ENCODE measurements at places on chromosomes 2 and 18. TPM values are rescaled to one million over a fixed set of nuclear protein-coding genes. Genes with fewer than 3 reads are reported as not detected.

Gene CASP8
- 4.9 TPM for total RNA-seq

Gene KRTCAP3
- total RNA-seq: 0.54 TPM

Gene OR6B2
- not detected for total RNA-seq

DNA sequence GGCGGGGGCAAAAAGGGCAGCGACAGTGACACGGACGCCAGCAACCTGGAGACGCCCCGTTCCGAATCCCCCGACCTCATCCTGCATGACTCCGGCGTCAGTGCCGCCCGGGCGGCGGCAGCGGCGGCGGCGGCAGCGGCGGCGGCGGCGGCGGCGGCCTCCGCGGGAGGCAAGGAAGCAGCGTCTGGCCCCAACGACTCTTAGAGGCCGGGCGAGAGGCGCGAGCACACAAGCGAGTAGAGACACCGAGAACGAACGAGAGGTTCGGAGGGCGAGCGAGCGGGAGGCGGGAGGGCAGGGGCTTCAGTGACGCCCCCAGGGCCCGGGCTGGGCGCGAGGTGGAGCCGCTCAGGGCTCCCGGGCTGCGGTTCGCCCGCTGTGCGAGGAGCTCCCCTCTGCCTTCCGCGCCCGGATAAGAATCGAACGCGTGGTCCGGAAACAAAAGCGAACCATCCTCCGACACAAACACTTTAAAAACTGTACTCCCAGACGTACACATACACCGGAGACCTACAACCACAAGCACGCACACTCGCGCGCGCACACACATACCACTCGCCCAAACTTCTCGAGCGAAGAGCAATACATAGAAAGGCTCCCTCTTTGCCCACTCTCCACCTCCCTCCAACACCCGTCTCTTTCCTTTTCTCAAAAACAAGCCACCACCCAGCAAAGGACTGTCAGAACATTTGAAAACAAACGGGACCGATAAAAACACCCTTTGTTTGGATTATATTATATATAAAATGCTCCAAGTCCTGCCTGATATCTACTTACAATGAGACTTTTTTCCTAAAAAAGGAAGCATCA lies 2.8 kb downstream of the SP9 start:
- DNase-seq: no peak

- DNase-seq: no peak
Observed at GRCh38 chr18:6055711-6056110, 160.4 kb upstream of the TMEM200C start.

GRCh38 chr2:104745846-104746245 lies 108.1 kb upstream of the POU3F3 start:
- no peak for DNase-seq

DNA sequence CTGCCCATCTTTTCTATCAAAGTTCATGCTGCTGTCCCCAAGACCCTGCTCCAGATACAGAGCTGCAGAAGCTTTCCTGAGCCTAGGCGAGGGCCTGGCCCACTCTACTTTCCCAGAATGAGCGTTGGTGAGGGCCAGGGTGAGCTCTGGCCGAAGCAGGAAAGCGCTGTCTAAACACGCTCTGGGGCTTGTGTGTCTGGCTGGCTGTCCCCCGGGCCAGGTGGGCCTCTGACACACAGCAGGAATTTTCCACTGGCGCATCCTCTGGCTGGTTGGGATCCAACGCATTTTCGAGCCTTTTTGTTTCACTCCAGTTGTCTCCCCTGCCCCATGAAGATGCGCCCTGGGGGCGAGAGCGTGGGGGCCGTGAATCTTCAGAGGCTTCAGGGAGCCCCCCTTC lies 17.8 kb upstream of the KCNK3 start:
- peak; percentile 67 for DNase-seq

- DNase-seq: no peak
Observed at GRCh38 chr2:171512014-171512413, 10.3 kb upstream of the CYBRD1 start.

GRCh38 chr18:56538746-56539145 lies 99.6 kb downstream of the TXNL1 start:
- no peak for DNase-seq

DNA sequence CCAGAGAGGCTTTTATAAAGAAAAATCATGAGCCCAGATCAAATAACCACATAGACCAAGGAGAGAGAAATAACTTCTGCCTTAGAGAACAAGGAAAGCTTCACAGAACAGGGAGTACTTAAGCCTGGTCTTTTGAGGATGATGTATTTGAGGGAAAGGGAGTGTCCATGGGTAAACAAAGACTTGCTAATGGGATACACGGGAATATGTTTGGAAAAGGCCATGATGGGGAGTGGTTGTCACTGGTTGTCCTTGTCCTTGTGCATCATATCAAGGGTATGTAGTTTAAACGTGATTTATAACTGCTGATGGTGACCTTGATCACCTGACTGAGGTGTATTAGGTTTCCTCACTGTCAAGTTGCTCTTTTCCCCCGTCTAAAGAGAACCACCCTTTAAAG lies 169.9 kb downstream of the FAM210A start:
- DNase-seq: no peak

DNA sequence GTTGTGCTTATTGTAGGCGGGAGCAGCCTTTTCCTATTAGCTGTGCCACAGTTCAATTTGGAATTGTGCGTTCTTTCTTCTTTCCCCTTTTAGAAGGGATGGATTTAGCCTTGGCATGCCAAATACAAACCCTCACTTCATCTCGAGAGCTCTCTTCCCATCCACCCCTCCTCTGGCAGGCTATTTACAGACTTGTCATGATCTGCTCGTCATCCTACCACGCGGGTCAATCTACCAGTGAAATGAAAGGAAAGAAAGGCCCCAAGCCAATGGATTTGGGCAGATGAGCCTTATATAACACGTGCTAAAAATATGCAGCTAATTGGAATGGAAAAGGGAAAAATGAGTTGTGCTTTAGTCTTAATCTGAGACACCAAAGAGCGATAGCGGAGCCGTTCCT lies 277.5 kb downstream of the PRKCE start:
- no peak for DNase-seq

- no peak for DNase-seq
Observed at GRCh38 chr2:3759761-3760160, 56.4 kb downstream of the DCDC2C start.

All from sigmoid colon (tissue), 7 donors.